Right kidney (tissue), 9 donors: ENCODE measurements at places on chromosomes 1 and 21.

DNA sequence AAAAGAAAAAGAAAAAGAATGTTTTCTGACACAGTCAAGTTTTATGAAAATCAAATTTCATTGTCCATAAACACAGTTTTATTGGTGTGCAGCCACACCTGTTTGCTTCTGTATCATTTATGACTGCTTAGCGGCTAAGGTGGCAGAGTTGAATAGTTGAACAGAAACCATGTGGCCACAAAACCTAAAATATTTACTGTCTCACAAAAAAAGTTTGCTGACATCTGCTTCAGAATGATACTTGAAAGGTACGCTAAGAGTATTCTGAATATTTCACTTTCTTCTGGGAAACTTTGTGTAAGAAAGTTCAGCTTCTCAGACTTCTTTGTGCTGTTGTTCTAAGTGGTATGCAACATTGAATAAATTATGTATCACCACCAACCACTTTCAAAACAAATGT is 6.2 kb downstream of the KCNK1 start:
- DNase-seq: no peak

DNA sequence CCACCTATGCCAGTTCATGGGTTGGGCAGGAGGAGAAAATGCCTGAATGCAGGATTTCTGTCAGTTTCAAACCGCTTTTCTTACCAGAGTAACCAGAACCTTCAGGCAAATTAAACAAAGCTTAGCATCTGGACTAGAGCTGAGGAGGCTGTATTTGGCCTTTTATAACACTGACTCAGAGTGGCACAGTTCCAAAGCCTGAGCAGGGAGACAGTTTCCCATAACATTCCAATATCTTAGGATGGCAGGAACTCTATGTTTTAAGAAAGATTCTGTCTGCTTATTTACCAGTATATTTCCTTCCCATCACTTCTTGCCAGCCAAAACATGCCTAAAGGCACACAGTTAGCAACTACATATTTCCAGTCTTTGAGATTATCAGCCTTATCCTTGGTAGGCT is 46.8 kb downstream of the UBR4 start:
- DNase-seq: no peak

DNA sequence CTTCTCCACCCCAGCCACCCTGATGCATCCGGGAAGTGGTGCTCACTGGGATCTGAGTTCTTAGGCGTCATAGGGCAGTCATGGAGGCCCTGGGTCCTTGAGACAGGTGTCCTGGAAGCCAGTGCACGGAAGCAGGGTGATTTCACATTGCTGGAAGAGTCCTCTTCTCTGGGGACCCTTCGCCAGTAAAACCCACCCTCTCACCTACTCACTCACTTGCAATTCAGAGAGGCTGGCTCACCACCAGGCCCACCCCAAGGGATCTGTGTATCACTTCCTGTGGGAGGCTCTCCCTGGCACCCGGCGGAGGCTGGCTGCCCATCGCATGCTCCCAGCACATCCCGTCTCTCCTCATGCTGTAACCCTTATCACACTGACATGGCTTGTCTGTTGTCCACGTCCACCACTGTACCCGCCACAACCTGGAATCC is 40.2 kb upstream of the EPS8L3 start:
- no peak for DNase-seq

GRCh38 chr1:36359911-36360550 is 25.7 kb downstream of the STK40 start:
- no peak for DNase-seq

DNA sequence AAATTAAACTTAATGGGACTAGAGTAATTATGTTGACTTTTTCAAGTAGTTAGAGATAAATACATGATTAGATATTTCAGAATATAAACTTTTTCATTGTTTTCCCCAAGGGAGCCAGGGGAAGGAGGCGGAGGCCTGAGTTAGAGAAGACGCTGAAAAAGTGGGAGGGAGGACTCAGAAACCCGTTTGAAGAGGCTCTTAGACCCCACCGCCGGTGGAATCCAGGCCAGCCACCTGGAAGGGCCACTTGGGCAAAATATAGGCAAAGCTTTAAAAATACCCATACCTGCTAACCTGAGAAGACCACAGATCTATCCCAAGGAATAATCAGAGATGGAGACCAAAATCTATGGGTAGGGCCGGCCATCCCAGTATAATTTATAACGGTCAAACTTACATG is 242.6 kb downstream of the PTPRU start:
- no peak for DNase-seq

DNA sequence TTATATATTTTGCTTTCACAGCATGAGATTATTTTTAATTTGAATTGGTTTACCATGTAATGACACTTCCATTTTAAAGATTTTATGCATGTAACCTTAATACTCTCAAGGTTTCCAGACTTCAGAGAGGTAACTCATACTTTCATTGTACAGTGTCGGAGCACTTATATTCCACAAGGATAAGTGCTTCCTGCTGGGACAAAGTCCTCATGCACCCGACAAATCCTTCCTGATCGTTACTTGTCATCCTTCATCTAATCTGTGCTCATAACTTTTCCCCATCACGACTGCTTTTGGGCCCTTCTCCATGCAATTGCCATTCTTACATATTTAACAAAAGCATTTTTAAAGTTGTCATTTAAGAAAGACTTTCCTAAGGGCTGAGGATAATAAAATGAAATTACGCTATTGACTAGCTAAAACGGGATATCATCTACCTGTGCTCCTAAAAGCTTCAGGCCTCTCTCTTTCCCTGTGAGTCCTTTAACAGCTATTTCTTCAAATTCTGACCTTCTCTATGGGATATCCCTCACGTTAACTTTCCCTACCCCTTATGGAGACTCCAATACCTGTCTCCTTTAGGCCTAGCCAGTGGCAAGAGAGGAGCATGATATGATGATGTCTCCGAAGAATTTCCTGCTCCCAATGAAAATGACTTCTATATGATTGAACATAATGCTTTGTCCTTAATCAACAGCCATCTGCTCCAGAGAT is 59.3 kb downstream of the NCAM2 start:
- DNase-seq: no peak

GRCh38 chr1:10604966-10605365 is 130.2 kb downstream of the PEX14 start:
- DNase-seq: no peak

DNA sequence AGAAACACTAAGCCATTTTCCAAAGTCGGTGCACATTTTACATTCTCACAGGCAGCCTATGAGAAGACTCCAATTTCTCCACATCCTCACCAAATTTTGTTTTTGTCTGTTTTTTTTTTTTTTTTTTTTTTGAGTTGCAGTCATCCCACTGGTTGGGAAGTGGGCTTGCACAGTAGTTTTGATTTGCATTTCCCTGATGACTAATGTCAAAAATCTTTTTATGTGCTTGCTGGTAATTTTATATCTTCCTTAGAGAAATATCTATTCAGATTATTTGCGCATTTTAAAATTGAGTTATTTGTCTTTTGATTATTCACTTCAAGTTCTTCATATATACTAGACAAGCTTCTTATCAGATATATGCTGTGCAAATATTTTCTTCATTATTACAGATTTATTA is 141.5 kb downstream of the USH2A start:
- DNase-seq: no peak

DNA sequence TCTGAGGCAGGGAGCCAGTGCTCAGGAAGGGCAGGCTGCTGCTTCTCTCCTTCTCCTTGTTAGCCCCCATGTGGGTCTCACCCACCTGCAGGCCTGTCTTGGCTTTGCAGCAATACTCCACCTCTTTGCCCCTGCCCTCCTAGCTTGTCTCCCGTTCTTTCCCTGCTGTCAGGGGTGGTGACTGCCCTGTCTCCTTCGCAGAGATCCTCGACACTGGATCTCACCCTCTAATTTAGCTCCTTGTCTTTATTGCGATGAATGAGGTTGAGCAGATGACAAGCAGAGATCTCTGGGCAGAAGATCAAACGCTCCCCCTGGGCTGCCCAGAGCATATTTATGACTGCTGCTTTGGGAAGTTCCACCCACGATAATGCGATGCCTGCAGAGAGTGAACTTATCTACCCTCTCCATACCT is 199.2 kb downstream of the ROR1 start:
- DNase-seq: no peak

DNA sequence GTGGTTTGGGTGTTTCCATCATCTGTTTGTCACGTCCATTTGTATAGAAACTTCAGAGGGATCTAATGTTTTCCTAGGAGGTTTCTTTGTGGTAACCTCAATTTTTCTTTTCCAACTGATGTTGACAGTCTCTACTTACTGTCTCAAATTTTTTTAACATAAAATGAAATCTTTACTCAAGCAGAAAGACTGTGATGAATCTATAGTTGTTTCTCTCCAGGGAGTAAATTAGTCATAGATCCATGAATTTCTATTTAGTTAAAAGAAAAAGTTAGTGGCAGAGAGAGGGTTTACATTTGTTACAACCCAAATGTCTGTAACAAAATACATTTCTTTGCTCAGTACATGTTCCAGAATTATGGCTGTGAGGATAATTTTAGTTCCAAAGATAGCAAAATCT is 161.6 kb downstream of the DISP1 start:
- DNase-seq: no peak

DNA sequence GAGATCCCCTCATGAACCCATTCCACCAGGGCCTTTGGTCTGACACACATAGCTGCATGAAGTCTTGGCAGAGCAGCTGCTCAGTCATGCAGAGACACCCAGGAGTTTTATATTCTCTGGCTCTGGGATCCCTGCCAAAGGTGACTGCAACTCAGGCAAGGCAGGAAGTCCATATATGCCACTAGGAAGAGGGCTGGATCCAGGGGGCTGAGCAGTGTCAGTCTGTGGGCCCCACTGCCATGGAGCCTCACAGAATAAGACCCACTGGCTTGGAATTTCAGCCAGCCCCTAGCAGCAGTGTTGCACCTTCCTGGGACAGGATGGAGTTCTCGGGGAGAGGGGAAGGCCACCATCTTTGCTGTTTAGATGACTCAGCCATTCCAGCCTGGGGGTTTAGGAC is 199.7 kb downstream of the TBX15 start:
- peak; percentile 19 for DNase-seq

- no peak for DNase-seq
Observed at GRCh38 chr1:160489513-160490261, 33.4 kb downstream of the SLAMF6 start.

DNA sequence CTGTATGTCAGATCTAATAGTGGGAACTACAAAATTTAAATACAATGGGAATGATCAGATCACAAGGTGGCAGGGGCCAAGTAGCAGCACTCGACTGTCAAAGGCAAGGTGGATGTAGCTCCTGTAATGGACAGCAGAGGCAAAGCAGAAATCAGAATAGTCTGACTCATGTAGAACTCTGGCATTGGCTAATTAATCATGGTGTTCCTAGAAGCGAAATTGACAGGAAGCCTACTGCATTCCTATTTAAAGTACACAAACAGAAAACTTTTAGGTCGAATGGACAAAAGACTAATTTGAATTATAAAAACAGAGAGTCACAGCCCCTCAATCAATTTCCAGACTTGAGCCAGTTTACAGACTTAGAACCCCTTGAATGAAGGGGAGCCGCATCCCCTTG is 17.4 kb upstream of the IL12RB2 start:
- no peak for DNase-seq

DNA sequence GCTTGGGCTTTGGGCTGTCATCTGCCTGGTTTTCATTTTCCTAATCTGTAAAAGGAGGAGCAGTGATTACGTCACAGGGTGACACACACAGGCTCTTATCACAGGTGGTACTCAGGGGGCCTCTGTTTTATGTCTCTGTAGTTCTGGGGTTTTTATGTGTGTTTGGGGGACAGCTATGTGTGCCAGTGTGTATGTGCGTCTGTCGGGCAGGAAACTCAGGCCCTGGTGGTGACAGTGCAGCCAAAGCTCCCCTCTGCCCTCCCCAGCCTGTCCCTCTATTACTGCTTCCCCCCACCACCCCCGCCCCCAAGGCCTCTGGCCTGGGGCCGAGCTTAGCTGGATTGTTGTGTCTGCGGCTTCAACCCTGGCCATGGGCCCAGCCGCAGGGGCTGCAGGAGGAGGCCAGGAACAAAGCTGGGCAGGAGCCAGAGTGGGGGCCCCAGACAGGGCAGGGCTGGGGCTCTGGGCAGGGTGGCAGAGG is 13.3 kb downstream of the MFAP2 start:
- no peak for DNase-seq

DNA sequence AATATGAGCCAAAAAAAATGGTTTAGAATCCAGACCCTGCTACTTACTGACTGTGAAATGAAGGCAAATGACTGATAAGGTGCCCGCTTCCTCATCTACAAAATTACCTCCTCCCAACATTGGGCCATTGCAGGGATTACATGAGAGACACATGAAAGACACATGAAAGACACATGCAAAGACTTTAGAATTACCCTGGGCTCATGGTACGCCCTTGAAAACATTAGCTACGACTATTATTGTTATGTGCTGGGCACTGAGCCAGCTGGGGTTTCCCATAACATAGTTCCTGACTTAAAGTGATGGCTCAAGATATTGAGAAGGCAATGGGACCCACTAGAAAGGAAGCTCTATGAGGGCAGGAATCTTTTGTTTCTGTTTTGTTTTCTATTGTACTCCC is 43.7 kb upstream of the KANK4 start:
- DNase-seq: no peak

- DNase-seq: peak; percentile 0
Observed at GRCh38 chr1:1085171-1085841, 11.2 kb upstream of the RNF223 start.

- no peak for DNase-seq
Observed at GRCh38 chr1:55140137-55140536, 75.0 kb downstream of the USP24 start.

DNA sequence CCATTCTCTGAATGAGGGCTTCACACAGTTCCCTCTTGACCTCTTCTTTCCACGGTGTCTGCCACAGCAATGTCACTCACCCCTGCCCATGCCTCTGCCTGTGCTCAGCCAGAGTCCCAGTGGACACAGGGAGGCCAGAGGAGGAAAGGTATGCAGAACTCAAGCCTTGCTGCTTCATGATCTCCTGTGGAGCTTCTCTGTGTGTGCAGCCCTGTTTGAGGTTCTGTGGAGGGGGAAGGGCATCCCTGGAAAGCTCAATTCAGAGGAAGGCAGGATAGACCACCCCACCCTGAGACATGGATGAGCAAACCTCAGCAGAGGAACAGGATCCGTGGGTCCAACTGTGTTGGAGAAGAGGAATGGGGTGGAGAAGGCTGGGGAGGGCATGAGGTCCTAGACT is 2.0 kb downstream of the HCN3 start:
- DNase-seq: no peak

- DNase-seq: no peak
Observed at GRCh38 chr1:234921266-234922062, 207.2 kb downstream of the TOMM20 start.

GRCh38 chr1:160956966-160957365 is 2.4 kb upstream of the ITLN2 start:
- no peak for DNase-seq
